ENCODE measurements at places on chromosomes 12 and 14.

GRCh38 chr12:122951406-122951805, 14.9 kb downstream of the ABCB9 start:
- DNase-seq: no peak

DNA sequence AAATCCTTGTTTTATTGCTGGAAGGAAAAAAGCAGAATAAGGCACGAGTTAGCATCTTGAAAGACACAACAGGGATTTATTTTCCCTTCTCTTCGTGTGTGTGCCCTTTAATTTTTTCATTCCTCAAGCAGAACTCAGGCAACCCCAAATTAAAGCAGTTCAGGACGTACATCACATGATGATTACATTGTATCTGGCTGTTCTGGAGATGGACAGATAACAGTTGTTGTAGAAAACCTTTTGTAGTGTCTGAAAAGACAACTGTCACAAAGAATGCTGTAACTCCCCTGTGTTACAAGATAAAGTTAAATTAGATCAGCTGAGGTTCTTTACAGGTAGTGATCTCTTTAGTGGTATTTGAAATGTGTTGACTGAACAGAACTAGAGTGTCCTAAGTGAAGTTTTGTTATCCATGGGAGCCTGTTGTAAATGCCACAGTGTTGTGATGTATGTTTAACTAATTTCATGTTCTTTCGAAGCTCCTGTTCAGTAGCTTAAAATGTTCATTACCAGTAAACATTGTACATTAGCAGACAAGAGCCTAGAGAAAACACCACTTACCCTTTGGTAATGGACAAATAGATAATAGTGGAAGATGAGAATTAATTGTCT, 58.5 kb downstream of the TMTC2 start:
- no peak for DNase-seq

GRCh38 chr12:85740186-85740585, 96.0 kb downstream of the RASSF9 start:
- DNase-seq: no peak

- DNase-seq: no peak
These were observed 149.0 kb upstream of the PWP1 start for GRCh38 chr12:107536613-107537012.

- DNase-seq: peak; percentile 58
These were observed 98.4 kb downstream of the APAF1 start for GRCh38 chr12:98743362-98743953.

DNA sequence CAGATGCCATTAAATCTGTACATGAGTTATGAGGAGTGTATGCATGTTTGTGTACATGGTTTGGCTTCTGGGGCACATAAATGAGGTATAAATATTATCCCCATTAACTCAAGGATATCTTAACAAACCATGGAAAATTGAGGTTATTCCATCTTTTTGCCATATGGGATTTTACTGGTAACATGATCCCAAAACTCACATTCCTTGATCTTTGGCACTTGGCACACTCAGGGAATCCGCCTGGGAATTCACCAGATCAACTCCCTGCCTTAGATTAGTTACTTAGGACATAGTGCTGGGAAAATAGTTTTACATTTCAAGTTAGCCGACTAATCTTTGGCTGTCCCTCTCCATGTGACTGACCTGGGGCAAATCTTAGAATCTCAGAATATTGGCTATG, 16.9 kb downstream of the CDKN1B start:
- no peak for DNase-seq

DNA sequence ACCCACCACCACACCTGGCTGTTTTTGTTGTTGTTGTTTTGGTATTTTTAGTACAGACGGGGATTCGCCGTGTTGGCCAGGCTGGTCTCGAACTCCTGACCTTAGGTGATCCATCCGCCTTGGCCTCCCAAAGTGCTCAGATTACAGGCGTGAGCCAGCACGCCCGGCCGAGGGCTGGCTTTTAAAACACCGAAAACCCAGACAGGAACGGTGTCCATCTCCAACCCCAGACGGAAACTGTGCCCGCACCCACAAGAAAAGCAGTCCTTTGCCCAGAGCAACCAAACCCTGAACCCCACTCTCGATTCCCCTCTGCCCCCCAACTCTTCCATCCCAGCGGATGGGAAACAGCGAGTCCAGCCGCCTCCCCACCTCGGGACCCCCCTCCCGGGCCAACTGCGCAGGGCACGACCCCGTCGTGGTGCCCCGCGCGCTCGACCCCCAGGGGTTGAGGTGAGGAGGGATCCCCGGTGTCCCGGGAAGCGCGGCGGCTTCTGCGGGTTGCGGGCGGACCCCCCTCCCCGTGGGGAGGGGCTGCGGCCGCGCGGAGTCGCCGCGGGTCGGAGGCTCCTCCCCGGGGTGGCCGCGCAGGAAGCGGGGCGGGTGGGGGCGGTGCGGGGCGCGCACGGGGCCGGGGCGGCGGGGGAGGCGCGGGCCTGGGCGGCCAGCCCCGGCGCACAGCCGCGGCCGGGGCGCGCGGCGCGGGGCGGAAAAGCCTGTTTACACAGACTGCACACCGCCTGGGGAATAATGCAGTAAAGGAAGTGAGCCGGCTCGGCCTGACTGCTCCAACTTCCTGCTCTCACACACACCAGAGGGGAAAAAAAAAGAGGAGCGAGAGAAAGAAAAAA, at the start of gene ELK3:
ELK3 (plus strand) TSS at position 651 of the 851 bp plus-strand sequence.
- DNase-seq: peak; percentile 84

DNA sequence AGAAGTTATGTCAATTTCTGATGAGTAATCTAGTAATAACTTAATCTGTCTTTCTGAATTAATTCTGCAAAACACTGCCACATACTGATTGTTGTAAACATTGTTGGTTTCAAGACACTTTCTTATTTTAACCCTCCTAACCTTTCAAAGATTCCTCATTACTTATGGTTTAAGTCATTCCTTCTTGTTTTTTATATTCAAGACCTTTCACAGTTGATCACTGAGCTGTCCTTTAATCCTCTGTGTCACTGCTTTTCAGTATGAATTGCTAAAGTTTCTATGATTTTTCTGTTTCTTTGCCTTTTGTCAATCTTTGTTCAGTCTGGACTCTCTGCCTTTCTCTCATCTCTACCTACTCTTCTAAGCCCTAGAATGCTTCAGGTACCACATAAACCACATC, 164.7 kb downstream of the RAD51B start:
- no peak for DNase-seq

All from GM20000 (cell line).